ENCODE measurements at places on chromosomes 4 and X.

GRCh38 chr4:184763150-184763780 lies 29.4 kb upstream of the CENPU start:
- no peak for DNase-seq

DNA sequence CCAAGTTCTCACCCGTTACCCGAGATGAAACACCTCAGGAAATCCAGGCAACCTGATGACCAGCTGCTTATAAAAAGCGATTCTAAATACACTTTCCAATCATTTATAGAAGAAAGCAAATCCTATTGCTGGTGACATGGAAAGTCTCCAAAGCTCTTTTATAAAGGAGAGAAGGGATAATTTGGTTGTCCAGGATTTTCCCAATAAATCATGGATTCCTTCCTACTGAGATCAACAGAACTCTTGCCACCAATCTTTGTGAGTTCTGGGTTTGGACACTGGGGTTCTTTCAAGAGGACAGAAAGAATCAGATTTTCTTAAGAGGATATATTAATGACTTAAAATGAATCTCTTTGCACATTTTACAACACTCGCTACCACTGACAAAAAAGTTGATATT lies 24.7 kb upstream of the SOD3 start:
- no peak for DNase-seq

- no peak for DNase-seq
Observed at GRCh38 chr4:177266506-177266905, 43.2 kb upstream of the NEIL3 start.

DNA sequence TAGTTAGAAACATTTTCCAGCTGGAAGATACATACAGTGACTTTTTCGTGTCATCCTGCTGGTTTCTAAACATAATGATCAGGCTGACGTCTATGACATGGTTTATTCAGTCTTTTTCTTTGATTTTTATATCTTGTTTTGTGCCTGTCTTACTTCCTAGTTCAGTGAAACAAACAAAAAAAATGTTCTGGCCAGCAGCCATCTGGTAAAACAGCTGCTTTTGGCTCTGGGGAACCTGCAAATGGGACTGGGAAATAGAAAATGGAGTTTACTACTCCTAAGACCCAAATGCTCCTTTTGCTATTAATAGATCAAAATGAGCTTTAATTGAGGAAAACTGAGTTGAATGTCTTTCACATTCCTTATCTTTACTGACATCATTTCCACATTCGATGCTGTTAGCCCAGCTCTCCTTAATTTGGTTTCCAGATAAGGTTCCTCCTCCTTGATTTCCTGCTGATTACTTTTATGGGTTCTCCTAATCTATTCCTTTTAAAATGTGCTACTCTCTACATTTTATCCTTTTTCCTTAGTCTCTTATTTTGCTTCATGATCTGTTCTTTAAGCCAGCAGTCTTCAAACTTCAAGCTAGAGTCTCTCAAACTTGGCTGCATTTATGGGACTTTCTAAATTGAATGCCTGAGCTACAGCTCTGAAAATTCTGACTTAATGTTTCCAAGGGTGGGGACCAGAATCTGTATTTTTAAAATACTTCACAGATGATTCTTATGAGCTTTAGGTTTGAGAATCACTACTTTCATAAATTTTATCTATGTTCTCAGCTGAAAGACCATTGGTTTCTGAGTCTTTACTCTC lies 499.5 kb downstream of the ANKRD50 start:
- DNase-seq = no peak

DNA sequence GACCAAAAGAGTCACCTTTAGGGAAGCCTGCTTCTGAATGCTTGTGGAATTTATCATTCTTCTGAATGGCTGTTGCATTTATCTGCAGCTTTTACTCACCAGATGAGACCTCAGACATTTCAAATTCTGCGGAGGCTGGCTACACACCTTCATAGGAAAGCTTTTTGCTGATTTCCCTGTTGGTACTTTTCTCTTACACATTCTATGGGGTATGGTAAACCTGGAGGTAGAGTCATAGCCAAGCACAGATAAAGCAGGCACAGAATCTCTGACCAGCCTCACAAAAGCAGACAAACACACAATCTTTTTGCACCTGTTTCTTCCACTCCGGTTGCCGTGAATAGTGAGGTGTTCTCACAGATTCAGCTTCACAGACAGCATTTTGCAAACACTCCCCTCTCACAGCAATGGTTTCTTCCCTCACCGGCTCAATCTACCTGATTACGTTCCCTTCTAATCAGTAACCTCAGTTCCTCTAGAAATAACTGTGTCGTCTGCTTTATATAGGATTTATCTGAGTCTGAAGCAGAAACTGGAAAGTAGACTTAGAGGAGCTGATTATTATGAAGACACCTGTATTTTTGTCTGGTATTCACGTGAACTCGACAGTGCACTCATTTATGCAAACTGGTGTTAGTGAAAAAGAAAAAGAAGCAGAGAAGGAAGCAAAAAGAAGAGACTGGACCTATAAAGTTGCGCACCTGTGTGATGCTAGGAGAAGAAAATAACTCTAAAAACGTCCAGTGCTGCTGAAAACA lies 83.1 kb downstream of the DMD start:
- no peak for DNase-seq

- DNase-seq = no peak
Observed at GRCh38 chr4:40769266-40769665, 19.5 kb downstream of the NSUN7 start.

- no peak for DNase-seq
Observed at GRCh38 chrX:57900975-57901374, 9.3 kb downstream of the ZXDA start.

- DNase-seq = peak; percentile 73
Observed at GRCh38 chrX:153844509-153845082, 14.3 kb upstream of the PDZD4 start.

GRCh38 chr4:8321771-8322170 lies 52.2 kb downstream of the HTRA3 start:
- no peak for DNase-seq

DNA sequence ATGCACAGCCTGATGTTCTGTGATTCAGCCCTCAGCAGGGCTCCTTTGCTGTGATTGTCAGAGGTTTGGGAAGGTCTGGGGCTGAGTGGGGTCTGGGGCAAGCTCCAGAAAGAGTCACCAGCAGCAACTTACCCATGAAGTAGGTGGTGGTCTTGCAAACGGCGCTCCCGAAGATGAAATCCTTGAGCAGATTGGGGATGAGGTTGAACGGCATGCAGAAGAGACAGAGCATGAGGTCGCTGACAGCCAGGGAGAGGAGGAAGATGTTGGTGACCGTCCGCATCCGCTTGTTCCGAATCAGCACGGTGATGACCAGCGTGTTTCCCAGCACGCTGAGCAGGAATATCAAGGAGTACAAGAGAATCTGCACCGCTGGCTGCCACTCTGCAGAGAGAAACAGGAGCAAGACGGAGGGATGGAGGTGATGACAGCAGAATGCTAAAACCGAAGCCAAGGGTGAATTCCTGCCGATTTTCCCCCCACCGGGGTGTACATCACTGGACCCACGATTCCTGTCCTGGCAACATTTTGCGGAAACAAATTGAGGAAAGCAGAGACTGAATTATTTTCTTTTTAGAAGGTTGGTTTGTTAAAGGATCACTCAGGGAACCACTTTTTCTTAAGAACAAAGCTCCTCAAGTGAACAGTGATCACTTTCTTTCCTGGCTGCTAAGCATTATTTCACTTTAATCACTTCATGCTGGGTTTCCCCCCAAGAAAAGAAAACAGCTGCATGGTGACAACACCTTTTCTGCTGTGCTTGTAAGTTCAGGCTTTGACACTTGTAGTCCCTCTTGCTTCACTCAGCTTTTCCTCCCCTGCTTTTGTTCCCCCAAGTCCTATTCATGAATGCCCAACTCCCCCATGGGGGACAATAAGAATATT lies 941 bp downstream of the CCKAR start:
- DNase-seq = no peak

GRCh38 chr4:40199999-40200874 lies 3.4 kb downstream of the RHOH start:
- no peak for DNase-seq

DNA sequence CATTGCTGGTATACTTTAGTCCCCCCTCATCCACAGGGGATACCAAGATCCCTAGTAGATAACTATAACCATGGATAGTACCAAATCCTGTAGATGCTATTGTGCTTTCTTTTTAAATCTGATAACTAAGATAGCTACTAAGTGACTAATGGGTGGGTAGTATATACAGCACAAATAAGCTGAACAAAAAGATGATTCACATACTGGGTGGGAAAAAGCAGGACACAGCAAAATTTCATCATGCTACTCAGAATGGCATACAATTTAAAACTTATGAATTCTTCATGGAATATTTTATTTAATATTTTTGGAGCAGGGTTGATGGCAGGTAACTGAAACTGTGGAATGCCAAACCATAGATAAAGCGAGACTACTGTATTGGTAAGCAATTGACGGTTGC lies 161.6 kb downstream of the IL15 start:
- DNase-seq = no peak

GRCh38 chr4:48268956-48269860 lies at the start of gene TEC:
TEC (minus strand) TSS chr4:48269838; CDS start chr4:48228614, 41,224 bp downstream.
- DNase-seq = peak; percentile 38

DNA sequence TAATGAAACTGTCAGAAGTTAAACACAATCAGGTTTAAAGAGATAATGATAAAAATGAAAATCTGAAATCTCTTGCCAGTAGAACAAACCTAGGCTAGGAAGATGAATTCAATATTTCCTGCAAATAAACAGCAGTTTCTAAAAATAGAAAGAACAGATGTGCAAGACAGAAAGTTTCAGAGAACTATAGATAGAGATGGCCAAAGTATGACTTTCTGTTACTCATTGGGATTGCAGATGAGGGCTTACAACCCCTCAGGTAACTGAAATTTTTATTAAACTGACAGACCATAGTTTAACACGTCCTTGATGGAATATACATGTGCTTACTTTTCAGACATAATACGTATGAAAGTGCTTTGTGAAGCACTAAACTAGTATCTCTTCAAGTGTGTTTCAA lies 82.3 kb upstream of the PPARGC1A start:
- no peak for DNase-seq

DNA sequence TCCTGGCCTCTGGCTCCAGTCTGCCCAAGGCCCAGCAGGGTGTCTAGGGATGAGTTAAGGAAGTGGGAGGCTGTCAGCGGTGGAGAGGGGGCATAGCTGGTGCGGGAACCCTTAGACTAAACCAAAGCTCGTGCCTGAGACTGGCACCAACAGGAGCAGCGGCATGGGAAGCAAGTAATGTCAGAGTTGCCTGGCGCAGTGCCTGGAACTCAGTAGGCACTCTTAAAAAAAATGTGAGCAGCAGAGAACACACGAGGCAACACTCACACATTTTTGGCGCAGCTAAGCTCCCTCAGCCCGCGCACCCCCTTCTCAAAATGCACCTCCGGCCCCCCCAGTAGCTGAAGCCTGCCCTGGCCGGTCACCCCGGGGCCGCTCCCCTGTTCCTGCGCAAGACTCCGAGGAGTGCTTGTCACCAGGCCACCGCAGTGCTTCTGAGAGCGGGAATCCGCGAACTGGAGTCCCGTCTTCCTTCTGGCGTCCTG lies 583 bp downstream of the GABRE start:
- no peak for DNase-seq

DNA sequence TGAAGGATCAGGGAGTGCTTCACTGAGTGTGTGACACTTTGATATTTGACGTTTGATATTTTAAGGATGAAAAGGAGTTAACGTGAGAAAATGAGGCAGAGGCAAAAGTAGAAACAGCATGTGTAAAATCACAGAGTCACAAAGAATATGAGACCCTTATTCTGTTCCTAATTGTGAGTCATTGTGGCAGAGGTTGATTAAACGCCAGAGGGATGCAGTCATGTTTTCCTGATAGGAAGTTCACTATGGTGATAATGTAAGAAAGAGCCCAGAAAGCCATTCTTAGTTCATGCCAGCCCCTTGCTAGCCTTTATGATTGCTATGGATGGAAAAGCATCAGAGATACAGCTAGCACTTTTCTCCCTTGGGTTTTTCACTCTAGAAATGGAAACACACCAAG lies 33.5 kb upstream of the IGSF1 start:
- DNase-seq = no peak

DNA sequence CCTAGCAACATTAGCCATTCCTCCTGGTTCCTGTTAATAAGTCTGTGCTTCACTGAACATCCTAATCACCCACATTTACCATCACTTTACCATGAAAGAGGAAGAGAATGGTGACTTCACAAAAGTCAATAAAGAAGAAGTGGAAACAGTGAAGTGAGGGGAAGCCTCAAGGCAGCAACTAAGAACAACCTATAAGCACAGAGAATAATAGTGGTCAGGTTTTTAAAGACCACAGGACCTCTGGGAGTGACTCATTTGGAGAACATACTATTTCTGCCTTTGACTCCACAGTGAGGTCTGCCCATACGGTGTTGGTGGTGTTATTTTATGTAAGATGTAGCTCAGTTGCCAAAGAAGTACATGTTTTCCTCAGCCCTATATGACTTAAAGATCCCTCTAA lies 86.0 kb upstream of the TET2 start:
- no peak for DNase-seq

GRCh38 chrX:154542723-154543424 lies 3.8 kb downstream of the G6PD start:
- no peak for DNase-seq

- DNase-seq = no peak
Observed at GRCh38 chr4:182738283-182739047, 178.7 kb downstream of the DCTD start.

DNA sequence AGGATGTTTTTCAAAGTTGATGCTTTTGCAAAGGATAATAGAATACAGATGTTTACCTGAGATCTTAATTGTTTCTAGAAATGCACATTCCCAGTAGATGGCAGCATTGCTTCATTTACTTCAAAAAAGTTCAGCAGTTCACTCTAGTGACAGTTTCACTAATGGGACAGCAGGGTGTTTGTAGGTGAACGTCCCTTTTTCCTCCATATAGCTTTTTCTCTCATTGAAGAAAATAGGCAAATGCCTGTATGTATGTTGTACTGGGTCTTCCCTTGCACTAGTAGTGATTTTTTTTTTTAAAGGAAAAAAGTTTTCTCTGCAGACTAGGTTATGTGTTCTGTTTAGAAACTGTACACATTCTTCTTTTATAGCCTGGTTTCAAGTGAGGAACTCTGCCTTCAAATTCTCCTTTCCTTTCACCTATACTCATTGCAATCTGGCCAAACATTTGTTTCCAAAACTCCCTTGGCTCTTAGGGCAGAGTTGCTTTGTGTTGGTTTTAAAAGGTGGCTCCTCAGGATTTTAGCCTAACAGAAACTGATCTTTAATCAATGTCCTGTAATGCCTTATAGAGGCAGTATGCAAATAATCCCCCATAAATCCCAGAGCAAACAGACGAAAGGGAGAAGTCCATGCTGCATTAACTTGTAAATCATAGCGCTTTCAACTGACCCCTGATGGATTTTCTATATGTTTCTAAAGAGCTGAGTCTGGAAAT lies 86.3 kb downstream of the EGF start:
- DNase-seq = no peak

DNA sequence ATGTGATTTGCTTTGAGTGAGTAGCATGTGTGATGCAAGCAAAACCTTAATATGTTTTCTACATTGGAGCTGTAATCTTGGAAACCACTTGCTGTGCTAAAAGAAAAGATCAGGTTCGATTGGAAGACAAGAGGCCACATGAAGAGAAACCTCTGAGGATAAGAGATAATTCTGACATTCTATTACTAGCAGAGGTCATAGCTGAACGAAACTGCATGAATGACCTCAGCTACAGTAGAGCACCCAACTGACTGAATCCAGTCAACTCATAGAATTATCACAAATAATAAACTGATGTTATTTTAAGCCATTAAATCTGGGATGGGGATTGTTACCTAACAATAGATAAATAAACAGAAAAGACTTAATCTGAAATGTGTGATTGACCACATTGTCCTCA lies 147.1 kb downstream of the CAMK2D start:
- DNase-seq = no peak

Measured in iPS DF 19.7 (cell line).